ENCODE measurements at places on chromosomes 11 and 22.

DNA sequence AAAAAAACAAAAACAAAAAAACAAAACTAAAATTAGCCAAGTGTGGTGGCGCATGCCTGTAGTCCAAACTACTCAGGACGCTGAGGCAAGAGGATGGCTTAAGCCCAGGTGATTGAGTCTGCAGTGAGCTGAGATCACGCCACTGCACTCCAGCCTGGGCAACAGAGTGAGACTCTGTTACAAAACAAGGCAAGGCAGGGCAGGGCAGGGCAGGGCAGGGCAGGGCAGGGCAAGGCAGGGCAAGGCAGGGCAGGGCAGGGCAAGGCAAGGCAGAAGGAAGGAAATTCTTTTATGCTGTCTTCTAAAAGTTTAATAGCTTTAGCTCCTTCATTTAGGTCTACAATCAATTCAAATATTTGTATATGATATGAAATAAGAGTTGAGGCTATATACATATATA, 50.1 kb upstream of the RASSF10 start:
- no peak for DNase-seq

- DNase-seq = no peak
Measured at GRCh38 chr11:102950622-102951081, 4.9 kb downstream of the MMP13 start.

GRCh38 chr22:38957808-38958650, 620 bp downstream of the APOBEC3A start:
- DNase-seq = no peak

GRCh38 chr22:36734171-36735058, 30.9 kb upstream of the CACNG2 start:
- peak; percentile 47 for DNase-seq

DNA sequence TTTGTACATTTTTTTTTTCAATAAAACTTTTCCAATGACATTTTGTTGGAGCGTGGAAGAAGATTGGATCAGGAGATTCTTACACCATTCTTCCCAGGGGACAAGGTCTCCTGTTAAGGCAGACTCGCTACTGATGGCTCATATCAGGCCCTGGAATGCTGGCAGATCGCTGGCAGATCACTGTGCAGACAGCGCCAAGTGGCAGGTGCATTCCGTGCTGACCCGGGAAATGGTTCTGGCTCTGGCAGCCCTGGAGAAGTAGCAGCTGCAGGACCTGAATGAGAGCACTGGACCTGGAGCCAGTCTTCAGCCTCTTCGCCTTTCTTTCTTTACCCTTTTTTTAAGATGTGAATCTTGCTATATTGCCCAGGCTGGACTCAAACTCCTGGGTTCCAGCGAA, 10.7 kb downstream of the SERPINH1 start:
- no peak for DNase-seq

DNA sequence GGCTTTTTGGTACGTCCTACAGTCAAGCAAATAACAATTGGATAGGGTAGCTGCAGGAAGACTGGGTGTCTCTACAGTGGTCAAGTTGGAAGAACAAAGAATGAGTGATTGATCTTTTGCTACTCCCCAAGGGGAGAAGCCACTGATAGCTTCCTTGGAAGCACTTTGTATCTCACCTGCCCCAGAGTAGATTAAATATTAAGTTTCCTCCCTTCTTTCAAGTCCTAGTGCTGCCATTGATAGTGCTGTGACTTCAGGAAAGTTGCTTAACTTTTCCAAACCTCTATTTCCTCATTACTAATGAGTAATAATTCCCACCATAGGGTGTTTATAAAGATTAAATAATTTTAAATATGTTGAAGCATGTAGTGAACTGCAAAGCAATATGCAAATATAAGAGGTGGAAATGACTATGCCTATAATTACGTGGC, 35.6 kb upstream of the EHF start:
- DNase-seq = no peak

GRCh38 chr11:9535189-9535781, 38.2 kb upstream of the WEE1 start:
- peak; percentile 85 for DNase-seq

GRCh38 chr11:61922539-61922938, 5.2 kb upstream of the RAB3IL1 start:
- DNase-seq = peak; percentile 88

- no peak for DNase-seq
Measured at GRCh38 chr11:132980670-132981069, 551.6 kb downstream of the OPCML start.

DNA sequence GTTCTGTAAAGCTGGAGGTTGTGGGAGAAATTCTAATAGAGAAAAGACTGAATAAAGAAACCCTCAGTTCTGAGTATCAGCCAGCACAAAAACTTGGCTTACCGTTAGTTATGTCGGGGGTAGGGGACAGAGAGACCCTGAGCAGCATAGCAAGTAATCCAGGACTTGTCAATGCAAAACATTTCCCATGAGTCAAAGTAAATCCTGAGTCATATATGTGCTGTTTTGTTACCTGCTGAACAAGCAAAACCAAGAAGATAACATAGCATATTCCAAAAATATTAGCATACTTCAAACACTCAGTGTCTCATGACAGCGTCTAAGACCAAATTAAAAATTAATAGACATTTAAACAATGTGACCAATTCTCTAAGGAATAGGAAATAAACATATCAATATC, 75.1 kb upstream of the LUZP2 start:
- DNase-seq = no peak

- no peak for DNase-seq
Measured at GRCh38 chr22:36048911-36049677, 20.5 kb upstream of the RBFOX2 start.

- DNase-seq = no peak
Measured at GRCh38 chr11:8268530-8269400, 5.1 kb upstream of the LMO1 start.

DNA sequence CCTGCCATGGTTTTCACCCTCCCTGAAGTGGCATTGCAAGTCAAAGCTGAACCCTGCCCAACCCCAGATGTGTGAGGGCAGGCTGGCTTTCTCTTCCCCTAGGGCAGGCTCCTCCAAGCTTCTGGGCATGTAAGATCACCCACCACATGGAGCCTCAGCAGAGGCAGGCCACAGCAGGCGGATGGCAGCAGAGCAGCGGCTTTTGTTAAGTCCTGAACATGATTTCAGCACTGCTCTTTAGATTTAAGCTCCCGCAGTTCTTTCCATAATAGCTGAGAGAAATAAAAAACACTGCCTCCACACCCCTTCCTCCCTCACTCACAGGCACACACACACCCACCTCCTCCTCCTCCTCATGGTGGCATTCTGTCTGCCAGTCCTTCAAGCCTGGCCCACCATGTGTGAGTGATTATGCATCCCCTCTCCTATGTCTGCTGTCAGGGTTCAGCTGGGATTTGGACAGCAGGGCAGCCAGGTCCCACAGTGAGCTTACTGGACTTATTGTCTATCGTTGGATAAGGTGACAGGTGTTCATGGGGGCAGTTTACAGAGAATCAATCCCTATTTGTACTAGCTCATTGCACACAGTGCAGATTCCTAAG, 5.0 kb upstream of the NTM start:
- no peak for DNase-seq

GRCh38 chr22:46148816-46149511, 1.4 kb upstream of the PPARA start:
- no peak for DNase-seq

DNA sequence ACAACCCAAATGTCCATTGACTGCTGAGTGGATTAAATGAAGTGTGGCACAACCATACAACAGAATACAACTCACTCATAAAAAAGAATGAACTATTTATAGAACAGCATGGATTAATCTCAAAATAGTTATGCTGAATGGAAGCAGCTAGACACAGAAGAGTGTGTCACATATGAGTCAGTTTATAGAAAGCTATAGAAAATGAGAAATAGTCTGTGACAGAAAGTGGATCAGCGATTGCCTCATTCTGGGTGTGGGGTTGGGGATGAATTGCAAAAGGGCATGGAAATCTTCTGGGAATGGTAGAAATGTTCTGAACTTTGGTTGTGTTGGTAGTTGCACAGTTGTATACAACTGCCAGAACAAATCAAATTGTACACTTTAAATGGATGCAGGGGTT, 37.4 kb downstream of the PRR5L start:
- peak; percentile 8 for DNase-seq

DNA sequence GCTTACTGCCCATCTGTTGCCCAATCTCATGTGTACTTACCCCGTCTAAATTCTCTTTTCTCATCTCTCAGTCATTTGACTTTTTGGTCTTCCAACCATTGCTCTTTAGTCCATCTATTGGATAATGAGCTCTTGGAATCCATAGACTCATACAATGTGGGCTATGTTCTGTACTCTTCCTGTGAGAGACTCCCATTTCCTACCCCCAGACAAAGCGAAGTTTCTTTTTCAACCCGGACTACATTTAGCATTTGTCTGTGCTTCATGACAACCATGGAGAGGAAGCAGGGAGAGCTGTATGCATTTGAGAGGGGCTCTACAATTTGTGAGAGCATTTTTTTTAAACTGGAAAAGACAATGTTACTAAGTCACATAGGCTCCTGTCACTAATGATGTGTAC, 4.0 kb upstream of the ARHGAP42 start:
- peak; percentile 23 for DNase-seq

DNA sequence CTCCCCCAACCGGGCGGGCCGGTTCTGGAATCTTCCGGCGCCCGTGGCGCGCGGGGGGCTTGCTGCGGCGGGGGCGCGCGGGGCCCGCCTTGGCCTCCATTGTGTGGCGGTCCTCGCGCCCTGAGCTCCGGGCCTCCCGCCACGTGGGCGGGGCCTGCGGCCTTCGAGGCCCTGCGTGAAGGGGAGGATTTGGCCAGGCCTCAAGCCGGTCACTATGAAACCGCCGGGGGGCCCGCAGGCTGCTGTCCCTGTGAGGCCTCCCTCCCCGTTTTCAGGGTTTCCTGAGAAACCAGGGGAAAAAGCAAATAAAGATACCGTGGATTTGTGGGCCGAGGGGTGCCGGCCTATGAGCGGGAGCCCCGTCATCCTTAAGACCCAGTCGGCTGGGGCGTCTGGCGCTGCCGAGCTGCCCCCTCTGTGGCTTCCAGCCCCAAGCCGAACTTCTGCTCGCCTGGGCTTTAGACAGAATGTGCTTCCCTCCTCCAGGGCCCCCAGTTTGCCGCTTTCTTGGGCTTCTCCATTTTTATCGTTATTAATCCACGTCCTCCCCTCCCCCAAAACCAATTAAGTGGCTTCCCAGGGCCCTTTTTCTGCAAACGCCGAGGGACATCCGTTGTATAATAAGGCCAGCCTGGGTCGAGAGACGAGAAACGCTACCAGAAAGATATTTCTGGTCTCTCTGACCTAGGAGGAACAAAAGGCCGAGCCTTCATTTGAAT, 602 bp downstream of the EWSR1 start:
- peak; percentile 77 for DNase-seq

- DNase-seq = peak; percentile 99
Measured at GRCh38 chr11:115941481-115941993, 437.3 kb upstream of the CADM1 start.

GRCh38 chr11:12845739-12846358, 163.3 kb upstream of the RASSF10 start:
- DNase-seq = peak; percentile 50

DNA sequence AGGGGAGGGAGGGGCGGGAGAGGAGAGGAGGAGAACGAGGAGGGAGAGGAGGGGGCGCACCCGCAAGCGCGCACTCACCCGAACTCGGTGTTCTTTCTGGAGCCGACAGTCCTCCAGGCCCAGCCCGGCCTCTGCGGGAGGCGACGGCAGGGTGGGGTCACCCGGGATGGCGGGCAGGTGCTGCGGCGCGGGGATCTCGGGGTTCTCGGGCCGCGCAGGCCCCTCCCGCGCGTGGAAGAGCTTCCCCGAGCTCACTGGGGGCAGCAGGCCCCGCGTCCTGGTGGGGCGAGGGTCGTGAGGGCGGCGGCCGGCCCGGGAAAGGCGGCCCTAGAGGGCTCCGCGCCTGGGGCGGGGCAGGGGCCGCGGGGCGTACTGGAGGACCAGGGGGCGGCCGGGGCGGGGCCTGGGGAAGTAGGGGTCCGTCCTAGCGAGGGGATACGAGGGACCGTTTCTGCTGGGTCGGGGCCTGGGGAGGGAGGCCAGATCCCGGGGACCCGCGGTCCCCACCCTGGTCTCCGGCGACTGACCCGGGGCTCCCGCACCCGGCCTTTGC, 5.2 kb downstream of the LMNTD2 start:
- DNase-seq = no peak

DNA sequence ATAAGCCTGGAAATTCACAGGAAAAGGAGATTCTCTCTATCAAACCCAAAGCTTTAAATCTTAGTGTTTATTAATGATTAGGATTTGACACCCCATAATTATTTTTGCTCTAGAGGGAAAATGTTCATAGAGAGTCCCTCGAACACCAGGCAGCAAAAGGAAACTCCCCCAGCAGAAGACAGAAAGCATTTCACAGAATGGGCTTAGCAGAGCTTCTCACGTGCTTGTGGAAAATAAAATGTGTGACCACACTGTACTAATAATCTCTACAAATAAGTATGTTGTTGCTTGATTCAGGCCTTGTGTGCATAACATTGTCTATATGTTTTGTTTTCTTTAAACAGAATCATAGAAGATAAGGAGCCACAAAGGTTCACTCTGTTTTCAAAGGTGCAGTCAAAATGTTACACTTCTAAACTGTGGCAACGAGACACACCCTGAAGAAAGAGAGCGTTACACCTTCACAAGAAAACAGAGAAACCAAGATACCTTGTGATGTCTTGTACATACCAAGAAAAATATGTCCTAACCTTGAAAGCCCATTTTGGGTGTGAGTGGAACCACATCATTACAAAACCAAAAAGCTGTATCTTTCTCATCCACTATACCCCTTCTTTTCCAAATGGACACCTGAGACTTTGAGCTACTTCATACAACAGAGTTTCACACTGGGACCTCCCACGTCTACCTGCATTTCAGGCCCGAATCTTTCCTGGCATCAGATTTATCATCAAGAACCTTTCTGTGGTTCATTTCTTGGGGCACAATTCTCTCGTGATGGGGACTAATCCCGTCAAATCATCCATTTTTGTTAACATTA, 282.5 kb downstream of the ETS1 start:
- no peak for DNase-seq

- DNase-seq = no peak
Measured at GRCh38 chr11:91749251-91749650, 475.4 kb upstream of the FAT3 start.

DNA sequence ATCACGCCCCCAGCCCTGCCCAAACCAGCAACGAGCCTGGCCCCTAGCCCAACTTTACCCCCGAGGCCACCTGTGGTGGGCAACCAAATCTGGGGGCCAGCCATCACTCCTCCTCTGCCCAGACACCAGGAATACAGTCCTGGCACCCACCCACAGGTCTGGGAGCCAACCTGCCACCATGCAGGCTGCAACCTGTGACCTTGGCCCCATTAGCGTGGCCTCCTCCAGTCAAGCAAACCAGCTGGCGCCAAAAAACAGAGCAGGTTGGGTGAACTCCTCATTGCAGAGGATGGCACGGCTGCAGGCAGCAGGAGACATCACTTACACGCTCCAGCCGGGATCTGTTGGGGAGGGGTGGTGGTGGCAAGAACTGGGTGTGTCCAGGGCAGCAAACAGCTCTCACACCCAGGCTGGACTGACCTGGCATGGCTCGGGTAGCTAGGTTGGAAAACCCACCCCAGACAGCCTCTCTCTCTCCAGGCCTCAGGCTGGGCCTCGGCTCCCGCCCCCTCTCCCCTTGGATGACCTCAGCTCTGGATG, 65.5 kb upstream of the TCF20 start:
- no peak for DNase-seq
